ENCODE measurements at places on chromosomes 4 and X.

- no peak for DNase-seq
Measured at GRCh38 chr4:155807021-155807420, 48.2 kb downstream of the GUCY1B1 start.

- DNase-seq: no peak
Measured at GRCh38 chr4:77927991-77928925, 65.6 kb downstream of the MRPL1 start.

DNA sequence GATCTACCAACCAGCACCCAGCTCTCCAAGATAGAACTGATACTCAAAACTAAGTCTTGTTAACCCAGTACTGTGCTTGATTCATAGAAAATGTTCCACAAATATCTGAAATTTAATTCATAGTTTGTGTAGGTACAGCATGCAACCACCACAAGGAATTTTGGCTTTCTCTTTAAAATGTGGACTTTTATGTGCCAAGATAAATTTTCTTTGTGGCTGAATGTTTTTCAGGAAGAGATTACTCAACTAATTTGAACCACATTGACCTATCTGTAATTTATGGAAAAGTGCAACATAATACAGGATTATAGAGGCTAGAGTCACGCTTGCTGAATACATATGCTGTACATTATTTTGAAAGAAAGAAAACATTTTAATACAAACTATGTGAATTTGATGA, 730.8 kb downstream of the IL1RAPL1 start:
- no peak for DNase-seq

DNA sequence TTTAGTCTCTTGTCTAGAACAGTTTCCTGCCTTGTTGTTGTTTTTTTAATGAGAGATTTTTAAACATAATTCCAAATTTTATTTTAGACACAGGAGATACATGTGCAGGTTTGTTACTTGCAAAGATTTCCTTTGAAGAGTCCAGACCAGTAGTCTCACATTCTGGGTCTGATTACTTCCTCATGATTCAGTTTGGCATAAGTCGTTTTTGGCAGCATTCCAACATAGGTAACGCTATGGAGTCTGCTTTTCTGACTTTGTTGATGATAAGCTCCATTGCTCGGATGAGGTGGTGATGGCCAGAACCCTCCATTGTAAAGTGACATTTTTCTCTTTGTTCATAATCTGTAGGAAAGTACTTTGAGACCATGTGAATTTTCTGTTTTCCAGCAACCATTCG, 74.7 kb downstream of the CLCN4 start:
- DNase-seq: no peak

DNA sequence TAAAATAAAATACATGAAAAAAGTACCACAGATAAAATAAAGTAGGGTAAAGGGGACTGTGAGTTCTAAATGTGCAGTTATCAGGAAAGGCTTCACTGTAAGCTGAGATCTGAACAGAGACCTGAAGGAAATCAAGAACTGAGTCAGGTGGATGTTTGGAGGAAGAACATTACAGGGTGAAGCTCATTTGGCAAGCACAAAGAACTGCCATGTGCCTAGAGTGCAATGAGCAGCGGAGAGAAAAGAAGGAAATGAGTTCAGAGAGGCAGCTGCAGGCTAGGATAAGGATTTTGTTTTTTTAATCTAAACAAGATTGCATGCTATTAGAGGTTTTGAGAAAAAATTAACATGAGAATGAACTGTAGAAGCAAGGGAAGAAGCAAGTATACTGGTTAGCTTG, 373.1 kb downstream of the STPG2 start:
- no peak for DNase-seq

GRCh38 chr4:107037199-107037584, 1.1 kb upstream of the DKK2 start:
- no peak for DNase-seq

DNA sequence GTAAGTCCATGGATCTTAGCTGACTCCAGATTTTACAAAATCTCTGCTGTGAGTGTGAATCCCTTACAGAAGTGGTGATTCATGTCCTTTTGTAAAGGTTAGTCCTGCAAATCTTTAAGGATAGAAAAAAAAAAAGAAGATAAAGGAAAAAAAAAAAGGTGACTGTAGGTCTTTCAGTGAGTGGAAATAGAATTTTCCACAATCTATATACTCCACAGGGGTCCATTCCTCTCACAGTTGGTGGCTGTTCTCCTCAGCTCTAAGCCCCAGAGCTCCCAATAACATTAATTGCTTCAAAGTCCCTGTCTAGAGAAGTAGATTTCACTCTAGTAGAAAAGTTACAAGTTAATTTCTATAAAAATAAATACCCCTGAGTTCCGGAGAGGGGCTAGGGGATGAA, 189.1 kb downstream of the NDST4 start:
- DNase-seq: no peak

- DNase-seq: no peak
Measured at GRCh38 chrX:119676949-119677653, 15.9 kb downstream of the SEPTIN6 start.

GRCh38 chr4:64250061-64250460, 159.2 kb downstream of the TECRL start:
- no peak for DNase-seq

DNA sequence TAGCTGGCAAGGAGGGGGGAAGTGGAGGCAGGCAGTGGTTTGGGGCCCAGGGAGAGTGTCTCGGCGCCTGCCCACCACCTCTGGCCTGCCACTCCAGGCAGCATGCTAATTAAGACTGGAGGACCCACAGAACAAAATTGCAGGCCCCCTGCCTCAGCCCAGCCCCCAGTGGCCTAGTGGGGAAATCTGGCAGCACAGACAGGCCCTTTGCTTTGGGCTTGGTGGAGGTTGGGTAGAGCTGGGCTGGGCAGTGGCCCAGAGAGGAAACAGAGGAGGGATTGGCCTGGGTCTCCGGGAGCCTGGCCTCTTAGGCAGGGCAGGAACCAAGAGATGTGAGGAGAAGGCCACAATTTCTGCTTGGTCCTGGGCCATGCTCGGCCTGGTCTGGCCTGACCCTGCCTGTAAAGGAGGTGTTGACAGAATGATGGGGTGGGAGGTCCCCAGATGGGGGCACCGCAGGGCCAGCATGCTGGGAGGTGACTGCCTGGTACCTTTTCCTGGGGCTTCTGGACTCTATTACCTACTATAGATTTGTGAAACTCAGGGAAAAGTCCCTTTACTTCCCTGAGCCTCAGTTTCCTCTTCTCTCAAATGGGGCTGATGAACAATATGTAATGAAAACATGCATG, 92.4 kb upstream of the PJA1 start:
- no peak for DNase-seq
